Non-pigmented ciliary epithelial cell (primary cell): ENCODE measurements at places on chromosomes 4 and X.

- peak; percentile 38 for DNase-seq
Measured at GRCh38 chr4:94827481-94828110, 69.8 kb downstream of the BMPR1B start.

DNA sequence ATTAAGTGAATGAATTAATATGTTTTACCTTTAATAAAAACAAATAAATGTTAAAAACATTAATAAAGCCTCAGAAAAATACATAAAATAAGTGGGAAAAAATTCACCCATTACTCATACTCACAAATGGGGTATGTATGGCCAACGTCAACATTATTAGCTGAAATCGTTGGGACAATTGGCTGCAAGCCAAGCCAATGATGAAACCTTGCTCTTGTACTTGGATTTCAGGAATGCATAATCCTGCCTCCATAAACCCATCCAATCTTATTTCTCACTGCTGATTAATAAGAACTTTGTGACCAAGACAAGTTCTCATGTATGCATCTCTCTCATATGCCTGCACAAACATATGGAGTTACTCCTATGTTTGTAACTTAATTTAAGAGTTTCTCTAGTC lies 35.3 kb upstream of the ADAMTS3 start:
- peak; percentile 45 for DNase-seq

- no peak for DNase-seq
Measured at GRCh38 chrX:101368800-101369199, 17.2 kb downstream of the BTK start.

DNA sequence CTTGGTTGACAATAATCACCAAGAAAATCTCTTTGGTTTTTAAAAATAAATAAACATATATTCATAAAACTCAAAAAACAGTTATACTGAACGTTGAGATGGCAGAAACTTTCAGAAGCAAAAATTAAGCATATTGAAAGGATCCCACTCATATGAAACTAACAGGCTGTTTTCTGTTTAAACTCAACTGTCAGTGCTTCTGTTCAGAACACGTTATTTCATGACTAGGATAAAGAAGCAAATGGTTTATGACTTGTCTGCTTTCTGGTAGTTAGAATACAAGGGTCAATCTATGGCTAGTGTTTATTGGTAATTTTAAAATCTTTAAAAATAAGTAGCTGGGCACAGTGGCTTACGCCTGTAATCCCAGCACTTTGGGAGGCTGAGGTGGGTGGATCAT lies 4.1 kb downstream of the GPR82 start:
- no peak for DNase-seq

GRCh38 chrX:103309860-103310554 lies 783 bp downstream of the BEX2 start:
- no peak for DNase-seq

DNA sequence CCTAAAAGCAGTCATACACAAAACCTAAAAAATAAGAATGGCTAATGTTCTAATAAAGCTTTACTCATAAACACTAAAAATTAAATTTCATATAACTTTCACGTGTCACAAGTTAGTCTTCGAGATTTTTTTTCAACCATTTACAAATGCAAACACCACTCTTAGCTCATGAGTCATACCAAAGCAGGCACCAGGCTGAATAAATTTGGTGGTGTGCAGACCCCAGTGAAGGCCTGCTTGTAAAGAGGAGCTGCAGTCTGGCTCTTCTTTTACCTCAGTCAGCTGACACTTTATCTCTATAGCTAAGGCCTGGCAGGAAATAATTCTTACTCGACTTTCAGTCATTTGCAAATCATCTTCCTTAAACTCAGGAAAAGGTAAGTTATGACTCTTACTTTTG lies 37.4 kb downstream of the CLOCK start:
- no peak for DNase-seq

DNA sequence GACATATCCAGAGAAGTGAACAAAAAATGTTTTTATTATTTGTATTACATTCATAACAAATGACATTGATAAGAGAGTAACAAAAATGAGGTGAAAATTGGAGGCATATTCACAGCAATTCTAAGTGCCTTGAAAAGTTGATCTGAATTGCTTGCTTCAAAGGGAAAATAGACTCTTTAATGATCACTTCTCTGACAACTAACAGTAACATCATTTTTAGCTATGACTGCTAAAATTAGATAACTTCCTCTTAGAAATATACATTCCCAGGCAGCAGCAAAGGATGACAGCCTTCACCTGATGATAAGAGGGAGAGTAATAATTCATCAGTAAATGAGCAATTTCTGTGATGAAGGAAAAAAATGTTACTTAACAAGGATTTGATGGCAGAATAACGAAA lies 472.5 kb downstream of the PCDH10 start:
- no peak for DNase-seq

- DNase-seq = peak; percentile 40
Measured at GRCh38 chrX:103442536-103442901, 66.2 kb downstream of the BEX3 start.

GRCh38 chrX:150159537-150159936 lies 203.6 kb upstream of the MAMLD1 start:
- no peak for DNase-seq

DNA sequence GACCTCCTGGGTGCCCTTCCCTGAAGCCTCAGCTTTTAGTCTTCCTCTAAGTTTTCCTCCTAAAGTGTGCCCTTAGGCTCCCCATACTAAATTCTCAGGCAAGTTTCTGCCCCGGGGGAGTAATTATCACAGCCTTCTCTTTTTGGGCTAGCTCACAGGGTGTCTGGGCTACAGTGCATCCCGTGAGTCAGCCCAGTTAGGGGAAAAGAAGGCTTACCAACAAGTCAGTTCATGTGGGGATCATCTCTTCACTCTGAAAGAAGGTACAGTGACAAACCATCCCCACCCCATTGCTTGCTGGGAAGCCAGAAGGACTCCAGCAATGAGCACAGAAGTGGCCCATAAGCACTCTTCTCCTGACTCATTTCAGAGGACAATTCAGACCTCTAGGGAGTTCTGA lies 134.7 kb upstream of the FAM9C start:
- no peak for DNase-seq

DNA sequence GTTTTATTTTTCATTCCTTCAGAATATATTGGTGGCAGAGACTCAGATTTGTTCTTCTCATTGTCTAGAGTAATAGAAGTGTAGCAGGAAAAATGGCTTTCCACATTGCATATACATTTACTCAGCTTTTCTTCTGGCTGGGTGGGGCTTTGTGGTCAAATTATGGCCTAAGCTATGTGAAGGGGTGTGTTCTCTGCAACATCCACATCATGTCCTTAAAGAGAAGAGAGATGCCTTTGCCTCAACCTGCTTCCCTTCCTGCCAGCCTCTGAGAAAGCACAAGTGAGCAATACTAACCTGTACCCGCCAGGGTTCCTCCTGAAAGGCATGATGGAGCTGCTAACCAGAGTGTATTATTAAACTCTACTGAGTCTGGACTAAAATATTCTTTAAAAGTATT lies 695.6 kb upstream of the FAM241A start:
- no peak for DNase-seq

- DNase-seq = no peak
Measured at GRCh38 chrX:34585561-34585960, 71.5 kb downstream of the TMEM47 start.

DNA sequence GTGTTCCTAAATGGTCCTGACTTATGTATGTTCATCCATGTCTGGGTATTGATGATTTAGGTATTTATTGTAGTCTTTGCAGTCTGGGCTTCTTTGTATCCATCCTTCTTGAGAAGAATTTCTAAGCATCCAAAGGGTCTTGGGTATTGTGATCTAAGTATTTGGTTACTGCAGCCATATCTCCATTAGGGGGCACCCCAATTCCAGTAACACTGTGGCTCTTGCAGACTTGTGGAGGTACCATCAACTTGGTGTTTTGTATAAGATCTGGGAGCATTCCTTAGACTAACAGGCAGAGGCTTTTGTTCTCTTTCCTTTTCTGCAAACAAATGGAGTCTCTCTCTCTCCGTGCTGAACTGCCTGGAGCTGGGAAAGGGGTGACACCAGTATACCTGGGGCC lies 113.7 kb upstream of the NEXMIF start:
- no peak for DNase-seq

GRCh38 chrX:107348990-107349389 lies 100.5 kb upstream of the FRMPD3 start:
- DNase-seq = no peak

- DNase-seq = no peak
Measured at GRCh38 chr4:179028321-179028720, 1586.1 kb upstream of the AGA start.

DNA sequence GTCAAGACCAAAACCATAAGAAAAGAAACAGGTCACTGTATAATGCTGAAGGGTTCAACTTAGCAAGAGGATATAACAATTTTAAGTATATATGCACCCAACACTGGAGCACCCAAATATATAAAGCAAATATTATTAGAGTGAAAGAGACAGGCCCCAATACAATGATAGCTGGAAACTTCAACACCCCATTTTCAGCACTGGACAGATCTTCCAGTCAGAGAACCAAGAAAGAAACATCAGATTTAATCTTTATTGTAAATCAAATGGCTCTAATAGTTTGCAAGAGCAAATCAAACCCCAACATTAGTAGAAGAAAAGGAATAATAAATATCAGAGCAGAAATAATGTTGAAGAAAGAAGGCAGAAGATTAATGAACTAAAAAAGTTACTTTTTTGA lies 36.2 kb downstream of the MAGED4 start:
- DNase-seq = no peak

- DNase-seq = no peak
Measured at GRCh38 chrX:68835104-68835442, 6.3 kb downstream of the EFNB1 start.

- DNase-seq = no peak
Measured at GRCh38 chr4:105455182-105455581, 18.7 kb downstream of the PPA2 start.

GRCh38 chrX:19544693-19545305 lies 29.5 kb upstream of the MAP3K15 start:
- no peak for DNase-seq
